ENCODE measurements at places on chromosomes 7 and 10.
A peak's percentile ranks its signal among the peaks of the same experiment; 100 is the strongest.

- no peak for DNase-seq
These were observed 330.7 kb downstream of the BMPER start for GRCh38 chr7:34236057-34236456.

GRCh38 chr7:129857313-129857712, 95.4 kb downstream of the UBE2H start:
- no peak for DNase-seq

DNA sequence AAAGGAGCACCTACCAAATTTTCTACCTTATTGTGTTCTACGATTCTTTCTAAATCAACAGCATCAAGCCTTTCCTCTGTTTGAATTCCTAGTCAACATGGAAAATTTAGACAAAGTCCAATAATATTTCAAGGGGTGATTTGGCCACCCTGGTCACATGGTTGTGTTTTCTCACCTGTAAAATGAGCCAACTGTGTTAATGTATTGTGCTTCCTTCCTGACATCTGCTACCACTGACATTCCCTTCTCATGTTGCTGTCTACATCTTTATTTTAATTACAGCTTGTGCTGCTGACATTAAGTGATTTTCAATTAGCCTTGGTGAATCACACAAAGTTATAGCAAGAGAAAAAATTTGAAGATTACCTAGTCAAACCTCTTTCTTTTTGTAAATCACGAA, 83.0 kb upstream of the NPSR1 start:
- no peak for DNase-seq

GRCh38 chr10:535051-535450, 154.4 kb downstream of the DIP2C start:
- DNase-seq, result no peak

- DNase-seq, result no peak
These were observed 20.4 kb downstream of the TEX36 start for GRCh38 chr10:125662584-125662983.

GRCh38 chr10:97463363-97464132, 17.6 kb downstream of the ZDHHC16 start:
- no peak for DNase-seq

GRCh38 chr7:27826357-27826756, 86.4 kb downstream of the TAX1BP1 start:
- no peak for DNase-seq

DNA sequence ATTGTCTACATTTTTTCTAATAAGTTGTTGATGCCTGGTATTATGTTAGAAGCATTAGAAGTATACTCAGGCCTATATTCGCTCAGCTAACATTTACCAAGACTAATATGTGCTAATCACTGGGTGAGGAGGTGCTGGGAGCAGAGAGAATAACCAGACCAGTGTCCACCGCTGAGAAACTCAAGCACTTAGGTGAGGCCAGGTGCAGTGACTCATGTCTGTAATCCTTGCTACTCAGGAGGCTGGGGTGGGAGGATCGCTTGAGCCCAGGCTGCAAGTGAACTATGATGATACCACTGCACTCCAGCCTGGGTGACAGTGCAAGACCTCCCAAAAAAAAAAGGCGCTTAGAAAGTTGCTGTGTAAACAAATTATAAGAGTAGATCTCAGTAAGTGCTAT, 182.2 kb upstream of the AOAH start:
- no peak for DNase-seq

DNA sequence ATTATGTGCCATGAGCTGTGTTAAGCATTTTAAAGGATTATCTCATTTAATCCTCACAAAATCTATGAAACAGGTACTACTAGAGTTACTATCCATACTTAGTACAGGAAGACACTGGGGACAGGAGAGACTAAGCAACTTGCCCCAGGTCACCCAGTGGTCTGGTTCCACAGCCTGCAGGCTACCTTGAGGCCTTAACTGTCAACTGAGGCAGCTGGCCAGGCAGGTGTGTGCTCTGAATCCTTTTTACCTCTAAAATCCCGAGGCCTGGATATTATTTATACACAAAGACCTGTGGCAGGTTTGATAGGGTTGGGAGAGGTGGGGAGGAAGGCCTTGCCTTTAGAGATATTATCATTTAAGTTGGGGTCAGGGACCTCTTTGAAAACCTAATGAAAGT, 3.1 kb downstream of the ZNF777 start:
- no peak for DNase-seq

DNA sequence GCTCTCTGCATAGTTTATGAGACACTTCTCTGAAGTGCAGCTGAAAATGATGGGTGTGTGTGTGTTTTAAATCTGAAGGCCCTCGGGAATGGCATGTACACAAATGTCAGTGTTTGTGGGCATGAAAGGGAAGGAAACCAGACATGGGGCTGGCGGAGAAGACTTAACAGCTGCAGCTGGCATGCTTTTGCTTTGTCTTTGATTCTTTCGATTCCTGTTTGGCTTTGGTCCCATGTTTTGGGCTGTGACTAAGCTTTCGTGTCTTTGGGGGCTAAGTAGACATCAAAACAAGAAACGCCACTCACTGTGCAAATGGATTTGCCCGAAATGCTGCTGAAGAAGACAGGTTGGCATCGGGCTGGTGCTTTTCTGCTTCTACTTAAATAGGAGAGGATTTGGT, 179.3 kb downstream of the PFKFB3 start:
- no peak for DNase-seq

- DNase-seq, result no peak
These were observed 6.1 kb upstream of the CREB5 start for GRCh38 chr7:28406192-28406591.

DNA sequence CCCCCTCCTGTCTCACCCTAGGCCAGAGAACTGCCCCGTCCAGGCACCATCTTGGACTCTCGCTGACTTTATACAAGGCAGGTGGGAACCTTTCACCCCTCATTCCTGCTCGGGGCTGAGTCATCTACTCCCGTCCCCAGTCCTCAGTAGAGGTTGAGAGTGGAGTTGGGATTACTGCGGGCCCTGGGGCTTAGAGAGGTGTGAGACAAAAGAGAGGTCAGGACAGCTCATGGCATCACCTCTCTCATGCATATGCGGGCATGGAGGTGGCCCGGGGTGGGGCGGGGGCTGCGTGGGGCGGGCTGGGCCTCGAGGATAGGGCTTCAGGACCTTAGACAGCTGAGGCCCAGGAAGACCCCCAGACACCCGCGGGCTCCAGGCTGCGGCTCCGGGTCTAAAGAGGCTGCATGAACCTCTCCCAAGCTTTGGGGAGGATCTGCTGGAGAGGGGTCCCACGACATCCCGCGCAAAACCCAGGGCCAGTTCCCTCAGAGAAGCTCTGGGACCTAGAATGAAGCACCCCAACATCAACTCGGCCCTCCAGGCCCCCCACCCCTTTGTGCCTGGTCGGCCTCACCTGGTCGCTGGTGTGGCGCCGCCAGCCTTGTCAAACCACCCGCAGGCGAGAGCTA, 317 bp downstream of the PDZD7 start:
- no peak for DNase-seq

GRCh38 chr7:121032645-121033460, 44.3 kb downstream of the CPED1 start:
- no peak for DNase-seq

DNA sequence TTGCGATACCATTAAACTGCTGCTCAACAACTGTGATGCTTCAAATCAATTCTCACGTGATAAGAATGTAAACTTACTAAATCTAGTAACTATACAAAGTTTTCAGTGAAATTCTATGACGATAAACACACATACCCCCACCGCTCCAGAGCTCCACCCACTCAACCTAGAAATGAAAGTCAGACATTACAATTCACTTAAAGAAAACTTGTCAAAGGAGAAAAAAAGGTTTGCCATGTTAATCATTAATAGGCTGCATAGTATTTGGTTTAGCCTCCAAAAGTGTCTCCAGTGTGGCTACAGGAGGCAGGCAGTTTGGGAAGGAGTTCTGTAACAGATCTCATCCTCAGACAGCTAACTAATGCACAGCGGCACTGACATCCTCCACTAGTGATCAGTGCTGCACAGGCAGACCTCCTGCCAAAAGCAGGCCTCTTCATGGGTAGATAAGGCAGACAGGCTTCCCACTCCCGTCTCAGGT, 3.1 kb downstream of the HERPUD2 start:
- DNase-seq, result no peak

DNA sequence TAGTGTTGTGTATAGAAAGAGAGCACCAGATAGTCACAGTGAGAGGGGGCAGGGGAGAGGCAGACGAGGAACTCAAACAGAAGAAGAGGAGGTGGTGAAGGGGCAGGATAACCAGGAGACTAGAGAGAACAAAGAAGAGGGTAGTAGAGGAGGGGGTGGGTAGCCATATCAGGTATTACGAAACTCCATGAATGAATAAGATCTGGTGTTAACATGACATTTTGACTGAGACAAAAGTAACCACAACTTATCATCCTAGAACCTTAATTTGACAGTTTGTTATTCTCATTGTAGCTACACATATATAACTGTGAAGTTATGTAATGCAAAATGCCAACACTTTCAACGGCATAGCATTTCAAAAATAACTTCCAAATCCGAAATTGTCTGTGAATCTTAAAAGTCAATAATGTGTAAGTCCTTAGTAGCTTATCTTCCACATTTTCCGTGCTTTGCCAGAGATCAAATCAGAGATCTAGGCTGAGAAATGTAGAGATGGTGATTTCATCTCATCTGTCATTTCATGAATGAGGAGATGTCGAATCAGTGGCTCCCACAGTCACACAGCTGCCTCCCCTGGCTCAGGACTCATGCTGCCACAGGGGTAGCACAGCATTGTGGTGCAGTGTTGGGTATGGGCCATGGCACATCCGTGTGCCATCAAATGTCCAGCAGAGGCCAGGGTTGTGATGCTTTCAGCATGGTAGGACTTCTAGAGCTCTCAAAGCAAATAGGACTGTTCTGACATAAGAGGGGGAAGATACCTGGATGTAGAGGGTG, 202.1 kb downstream of the HECW1 start:
- DNase-seq, result no peak

GRCh38 chr7:96430356-96430755, 108.5 kb upstream of the SLC25A13 start:
- DNase-seq, result no peak

DNA sequence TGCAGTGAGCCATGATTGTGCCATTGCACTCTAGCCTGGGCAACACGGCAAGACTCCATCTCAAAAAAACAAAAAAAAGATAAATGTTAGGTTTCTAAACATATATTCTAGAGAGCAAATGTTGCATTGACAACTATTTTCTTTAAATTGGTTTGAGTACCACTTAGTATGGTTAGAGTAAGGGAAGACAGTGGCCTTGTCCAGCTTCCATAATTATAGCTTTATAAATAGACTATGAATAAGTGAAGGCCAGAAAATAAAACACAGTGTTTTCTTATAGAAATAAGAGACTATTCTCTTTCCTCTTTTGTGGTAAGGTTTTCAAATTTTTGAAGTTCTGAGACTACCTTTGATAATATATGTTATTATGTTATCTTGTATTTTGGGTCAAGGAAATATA, 50.5 kb downstream of the EXOC4 start:
- no peak for DNase-seq

- DNase-seq, result no peak
These were observed 208.2 kb downstream of the TFEC start for GRCh38 chr7:115822380-115822779.

DNA sequence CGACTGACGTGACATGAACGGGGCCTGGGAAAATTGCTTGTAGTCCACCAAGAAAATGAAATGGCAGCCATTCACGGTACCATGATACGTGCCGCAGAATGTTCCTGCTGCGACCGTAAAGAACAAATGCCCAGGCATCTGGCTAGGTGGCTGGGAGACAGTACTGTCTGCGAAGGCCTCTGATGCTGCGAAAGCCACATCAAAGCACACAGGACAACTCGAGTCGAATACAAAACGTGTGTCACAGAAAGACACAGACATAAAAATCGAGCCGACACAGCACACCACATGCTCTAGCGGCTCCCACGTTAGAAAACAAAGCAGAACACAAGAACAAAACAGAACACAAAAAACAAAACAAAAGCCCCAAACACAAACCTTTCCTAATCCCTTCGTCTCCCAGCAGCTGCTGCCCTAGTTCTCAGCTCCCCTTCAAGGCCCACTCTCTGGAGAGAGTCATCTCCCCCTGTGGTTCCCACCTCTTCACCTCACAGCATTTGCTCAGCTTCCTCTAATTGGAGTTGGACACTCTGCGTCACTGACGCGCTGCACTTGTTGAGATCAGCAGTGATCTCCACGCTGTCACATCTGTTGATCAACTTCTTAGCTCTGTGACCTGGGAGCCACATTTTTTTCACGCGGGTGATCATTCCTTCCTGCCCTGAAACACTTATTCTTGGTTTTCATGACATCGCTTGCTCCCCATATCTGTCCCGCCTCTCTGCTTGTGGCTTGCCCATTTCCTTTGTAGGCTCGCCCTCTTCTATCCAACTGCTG, 112.2 kb downstream of the CLEC2L start:
- DNase-seq, result no peak

GRCh38 chr10:72335394-72336258, 19.1 kb downstream of the DNAJB12 start:
- peak; percentile 84 for DNase-seq

GRCh38 chr7:123494193-123494796, 40.1 kb downstream of the IQUB start:
- DNase-seq, result no peak

- no peak for DNase-seq
These were observed 94.3 kb upstream of the ADO start for GRCh38 chr10:62710182-62710581.

- DNase-seq, result no peak
These were observed 28.7 kb downstream of the ZNF777 start for GRCh38 chr7:149432121-149432691.

- DNase-seq, result no peak
These were observed 3.5 kb downstream of the AIMP2 start for GRCh38 chr7:6012355-6013104.

DNA sequence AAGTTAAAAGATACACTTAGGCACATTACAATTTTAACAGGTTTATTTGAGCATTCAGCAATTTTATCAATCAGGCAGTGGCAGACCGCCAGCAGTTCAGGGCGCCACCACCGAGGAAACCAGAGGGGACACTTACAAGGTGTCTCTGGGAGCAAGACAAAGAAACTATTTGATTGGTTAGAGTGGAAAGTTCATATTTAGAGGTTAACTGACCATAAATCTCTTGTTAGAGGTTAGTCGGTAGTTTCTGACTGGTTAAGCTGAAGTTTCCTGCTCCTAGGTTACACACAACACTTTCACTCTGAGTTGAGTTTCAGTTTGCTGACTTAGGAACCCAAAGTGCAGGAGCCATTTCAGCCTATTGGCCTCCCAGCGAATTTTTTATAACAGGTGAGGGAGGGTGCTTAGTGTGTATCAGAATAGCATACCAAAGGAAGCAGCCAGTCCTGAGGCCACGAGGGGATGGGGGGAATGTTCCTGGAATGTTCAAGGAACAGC, 10.8 kb upstream of the PVRIG start:
- DNase-seq, result no peak

- no peak for DNase-seq
These were observed 20.5 kb upstream of the GET4 start for GRCh38 chr7:855686-856369.

Measured in brain pericyte (primary cell).